Thoracic aorta endothelial cell (primary cell): ENCODE measurements at places on chromosomes 5 and 9. TPM values are rescaled to one million over a fixed set of nuclear protein-coding genes. Genes with fewer than 3 reads are reported as not detected.

EDIL3 gene
- 5.3 and 5.7 TPM in 2 replicates for total RNA-seq

CYLC2 gene
- not detected in 2 replicates for total RNA-seq

LRRC19 gene
- not detected in 2 replicates for total RNA-seq

CD72 gene
- total RNA-seq = not detected in 2 replicates

MUSK gene
- 0.53 TPM in 1 of 2 replicates, not detected in the other for total RNA-seq

DNM1 gene
- 0.57 and 0.66 TPM in 2 replicates for total RNA-seq

TRIO gene
- total RNA-seq = 248 and 249 TPM in 2 replicates

LCN9 gene
- total RNA-seq = not detected in 2 replicates

TEX48 gene
- not detected in 2 replicates for total RNA-seq

COL5A1 gene
- total RNA-seq = 51.0 and 109 TPM in 2 replicates

SARDH gene
- 0.40 and 0.50 TPM in 2 replicates for total RNA-seq

IARS1 gene
- 292 and 302 TPM in 2 replicates for total RNA-seq

CCDC180 gene
- total RNA-seq = 0.79 and 1.5 TPM in 2 replicates

SLCO4C1 gene
- total RNA-seq = under 0.01 TPM in 1 of 2 replicates, not detected in the other

HMCN2 gene
- under 0.01 and 0.07 TPM in 2 replicates for total RNA-seq

LIFR gene
- 54.9 and 85.9 TPM in 2 replicates for total RNA-seq

EMB gene
- total RNA-seq = 0.07 and 0.13 TPM in 2 replicates

SLC6A3 gene
- not detected in 2 replicates for total RNA-seq

TRAF1 gene
- total RNA-seq = 1.1 and 1.3 TPM in 2 replicates

HMMR gene
- total RNA-seq = 53.1 and 75.2 TPM in 2 replicates

PCDHA9 gene
- under 0.01 and 0.07 TPM in 2 replicates for total RNA-seq

RFX3 gene
- total RNA-seq = 7.2 and 11.4 TPM in 2 replicates

PRRT1B gene
- total RNA-seq = not detected in 2 replicates
